ENCODE measurements at places on chromosomes 2 and 18.

- DNase-seq = no peak
These were observed 608.2 kb upstream of the ACVR2A start for GRCh38 chr2:147236601-147237000.

GRCh38 chr2:121245913-121246312 lies 39.1 kb downstream of the TFCP2L1 start:
- DNase-seq = no peak

GRCh38 chr18:35387152-35387571 lies 10.0 kb upstream of the ZNF396 start:
- DNase-seq = peak; percentile 74

- DNase-seq = no peak
These were observed 48.4 kb upstream of the YPEL5 start for GRCh38 chr2:30098266-30099005.

DNA sequence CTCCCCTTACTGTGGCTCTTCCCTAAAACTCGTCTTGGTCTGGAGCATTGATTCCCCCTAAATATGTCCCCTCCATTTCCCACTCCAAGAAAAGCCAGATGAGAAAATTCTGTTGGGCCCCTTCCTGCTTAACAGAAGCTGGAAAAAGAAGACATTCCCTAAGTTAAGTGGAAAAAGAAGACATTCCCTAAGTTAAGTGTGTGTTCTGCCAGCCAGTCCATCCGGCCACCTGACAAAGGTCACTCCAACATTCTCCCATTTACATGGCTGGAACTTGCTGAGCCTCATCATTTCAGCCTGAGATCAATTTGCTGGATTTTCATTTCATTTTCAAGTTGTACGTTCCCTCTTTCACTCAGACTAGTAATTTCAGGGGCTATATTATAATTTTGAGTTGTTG lies 52.0 kb downstream of the LYPD1 start:
- DNase-seq = no peak

DNA sequence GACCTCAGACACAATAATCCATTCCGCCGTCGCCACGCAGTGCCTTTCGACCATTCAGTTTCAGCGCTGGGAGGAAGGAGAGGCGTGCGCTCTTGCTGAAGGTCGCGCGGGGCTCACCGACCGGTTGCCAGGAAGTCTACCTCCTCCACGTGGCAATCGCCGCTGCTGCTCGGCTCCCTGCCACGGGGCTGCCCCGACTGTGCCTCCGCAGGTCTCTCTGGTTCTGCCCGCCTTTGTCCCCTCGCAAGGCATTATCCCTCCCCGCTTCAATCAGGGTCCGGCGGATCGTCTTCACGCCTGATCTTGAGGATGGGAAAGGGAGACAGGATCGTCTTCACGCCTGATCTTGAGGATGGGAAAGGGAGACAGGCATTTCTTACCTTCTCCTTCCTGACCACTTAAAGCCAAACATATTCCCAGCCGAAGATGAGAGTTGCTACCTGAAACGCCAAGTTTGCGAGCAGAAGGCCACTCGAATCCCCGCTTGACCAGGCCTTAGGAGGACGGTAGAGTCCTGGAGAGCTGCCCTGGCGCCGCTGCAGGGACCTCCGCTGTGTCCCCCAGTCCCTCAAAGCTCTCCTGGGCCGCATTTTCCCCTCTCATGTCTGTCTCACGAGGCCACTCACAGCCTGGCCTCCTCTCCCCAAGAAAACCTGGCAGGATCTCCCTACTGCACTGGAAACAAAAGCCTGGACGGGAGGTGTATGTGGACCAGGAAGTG lies 4.3 kb upstream of the GPR45 start:
- DNase-seq = no peak

GRCh38 chr2:201795607-201796477 lies 10.5 kb upstream of the CDK15 start:
- DNase-seq = peak; percentile 45

DNA sequence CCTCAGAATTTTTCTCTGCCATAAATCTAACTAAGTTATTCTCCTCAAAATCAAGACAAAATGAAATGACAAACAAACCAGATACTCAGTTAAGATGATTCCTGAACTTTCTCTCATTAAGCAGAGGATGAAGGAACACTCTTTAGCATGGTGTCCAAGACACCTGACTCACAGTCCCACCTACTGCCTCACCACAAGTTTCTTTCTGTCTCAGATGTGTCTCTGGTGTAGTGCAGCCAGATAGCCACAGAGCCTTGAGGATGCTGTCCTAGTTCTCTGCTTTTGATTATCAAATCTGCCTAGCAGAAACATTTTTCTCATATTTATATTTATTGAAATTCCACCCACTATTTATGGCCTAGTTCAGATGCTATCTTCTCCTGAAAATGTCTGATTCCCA lies 103.6 kb upstream of the TMEM200C start:
- DNase-seq = no peak

DNA sequence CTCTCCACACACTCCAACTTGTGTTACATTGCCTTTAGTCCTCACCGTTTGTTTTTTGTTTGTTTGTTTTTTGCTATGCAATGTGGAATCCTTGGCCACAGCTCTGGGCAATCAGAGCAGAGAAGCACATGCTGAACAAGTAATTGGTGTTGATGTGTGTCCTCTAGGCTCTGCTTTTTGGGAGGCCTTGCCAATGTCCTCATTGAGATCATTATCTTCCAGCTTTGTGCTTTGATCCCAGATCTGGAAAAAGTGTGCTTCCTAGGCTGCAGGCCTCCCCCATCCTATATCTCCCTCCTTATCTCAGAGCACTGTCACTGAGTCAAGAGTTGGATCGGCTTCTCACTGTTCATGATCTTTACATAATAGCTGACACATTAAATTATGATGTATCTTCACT lies 25.9 kb downstream of the OSR1 start:
- DNase-seq = no peak

DNA sequence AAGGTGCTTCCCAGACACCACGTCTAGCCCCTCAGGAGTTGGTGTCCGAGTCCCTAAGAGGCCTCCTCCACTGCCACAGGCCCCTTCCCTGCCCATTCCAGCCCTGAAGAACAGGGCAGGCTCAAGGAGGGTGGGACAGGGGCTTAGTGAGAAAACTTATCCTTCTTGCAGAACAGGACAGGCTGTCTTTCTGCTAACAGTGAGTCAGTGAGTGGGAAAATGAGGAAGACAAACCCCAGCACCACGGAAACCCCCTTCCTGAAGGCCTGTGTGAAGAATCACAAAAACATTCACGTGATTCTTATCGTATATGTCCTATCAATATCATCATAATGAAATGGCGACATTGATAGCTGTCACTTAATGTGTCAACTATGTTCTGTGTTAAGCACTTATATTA lies 9.8 kb downstream of the FZD7 start:
- no peak for DNase-seq

DNA sequence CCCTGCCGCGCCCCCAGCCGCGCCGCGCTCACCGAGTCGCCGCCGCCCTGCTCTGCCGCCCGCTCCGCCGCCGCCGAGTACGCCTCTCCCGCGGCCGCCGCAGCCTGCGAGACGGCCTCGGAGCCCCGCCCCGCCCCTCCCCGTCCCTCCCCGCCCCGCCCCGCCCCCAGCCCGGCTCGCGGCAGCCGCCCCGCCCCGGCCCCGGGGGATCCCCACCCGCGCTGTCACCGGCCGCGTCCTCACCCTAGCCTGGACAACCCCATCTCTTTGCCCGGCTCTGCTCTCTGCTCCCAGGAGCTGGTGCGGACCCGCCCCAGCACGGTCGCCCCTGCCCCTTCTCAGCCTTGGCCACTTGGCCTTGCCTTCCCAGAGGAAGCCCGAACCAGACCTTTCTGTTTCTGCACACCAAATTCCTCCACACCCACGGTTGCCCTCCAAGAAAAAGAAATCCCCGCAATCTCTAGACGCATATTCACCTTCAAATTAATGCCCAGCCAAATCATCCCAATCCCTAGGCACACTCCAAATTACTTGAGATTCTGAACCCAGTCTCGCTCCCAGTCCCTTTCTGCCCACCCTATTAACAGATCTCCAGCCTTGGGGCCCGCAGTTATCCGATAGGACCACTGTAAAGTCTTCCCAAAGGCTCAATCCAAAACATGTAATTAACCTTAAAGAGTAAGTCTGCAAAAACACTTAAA lies at the start of gene CYRIA:
Gene CYRIA (minus strand): TSS at position 87 of the 701 bp plus-strand sequence. CDS start 77,715 bp downstream, outside the sequence.
- no peak for DNase-seq

DNA sequence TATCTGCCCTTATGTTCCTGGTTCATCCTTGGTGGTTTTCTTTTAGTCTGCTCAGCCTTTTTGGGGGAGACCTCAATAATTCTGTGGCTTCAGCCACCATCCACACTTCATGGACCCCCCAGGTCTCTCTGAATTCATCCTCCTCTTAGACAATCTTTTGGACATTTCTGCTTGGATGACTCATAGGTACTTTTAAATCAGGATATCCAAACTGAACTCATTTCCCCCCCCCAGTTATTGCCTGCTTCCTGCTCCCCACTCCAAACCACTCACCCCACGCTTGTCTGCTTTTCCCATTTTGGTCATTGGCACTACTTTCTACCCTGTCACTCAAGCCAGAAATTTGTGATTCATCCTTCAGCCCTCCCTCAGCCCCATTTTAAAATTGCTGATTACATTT lies 78.5 kb downstream of the TANC1 start:
- peak; percentile 93 for DNase-seq

- DNase-seq = no peak
These were observed 77.6 kb downstream of the ASB1 start for GRCh38 chr2:238504181-238504931.

- peak; percentile 61 for DNase-seq
These were observed 318.7 kb downstream of the PDE11A start for GRCh38 chr2:177753682-177754491.

DNA sequence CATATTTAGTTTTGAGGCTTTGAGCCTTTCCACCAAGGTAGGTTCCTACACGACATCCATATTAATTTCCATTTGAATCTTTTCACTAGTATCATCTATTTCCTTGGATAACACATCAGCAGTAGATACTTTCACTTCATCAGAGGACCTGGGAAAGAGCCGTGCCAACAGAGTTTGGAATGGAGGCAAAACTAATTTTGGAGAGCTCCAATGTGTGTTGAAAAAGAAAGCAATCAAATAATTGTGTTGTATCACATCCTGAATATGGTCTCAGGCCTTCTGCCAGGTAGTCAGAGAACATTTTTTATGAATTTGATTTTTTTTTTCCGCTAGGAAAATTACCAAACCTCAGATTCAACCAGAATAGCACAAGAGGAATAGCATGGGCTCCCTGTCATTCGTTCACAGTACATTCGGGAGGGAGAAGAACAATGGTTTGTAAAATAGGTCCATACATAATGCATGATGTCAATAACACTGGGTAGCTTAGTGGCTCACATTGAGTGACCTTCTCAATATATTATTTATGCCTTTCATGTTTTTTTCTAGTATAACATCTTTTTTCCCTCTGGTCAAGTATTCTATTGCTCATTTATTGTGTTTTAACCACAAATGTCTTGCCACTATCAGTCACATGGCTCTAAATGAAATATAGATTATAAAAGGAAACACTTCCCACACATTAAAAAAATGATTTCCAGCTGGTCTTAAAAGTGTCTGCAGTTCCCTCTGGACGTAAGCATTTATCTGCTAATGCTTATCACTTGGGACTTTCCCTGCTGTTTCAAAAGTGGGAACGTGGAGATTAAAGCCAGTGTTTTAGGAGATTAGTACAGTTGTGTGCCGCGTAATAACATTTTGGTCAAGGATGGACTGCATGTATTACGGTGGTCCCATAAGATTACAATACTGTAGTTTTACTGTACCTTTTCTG lies 68.6 kb upstream of the RAPH1 start:
- peak; percentile 75 for DNase-seq

- peak; percentile 13 for DNase-seq
These were observed 489.4 kb downstream of the LRP1B start for GRCh38 chr2:141641462-141641861.

DNA sequence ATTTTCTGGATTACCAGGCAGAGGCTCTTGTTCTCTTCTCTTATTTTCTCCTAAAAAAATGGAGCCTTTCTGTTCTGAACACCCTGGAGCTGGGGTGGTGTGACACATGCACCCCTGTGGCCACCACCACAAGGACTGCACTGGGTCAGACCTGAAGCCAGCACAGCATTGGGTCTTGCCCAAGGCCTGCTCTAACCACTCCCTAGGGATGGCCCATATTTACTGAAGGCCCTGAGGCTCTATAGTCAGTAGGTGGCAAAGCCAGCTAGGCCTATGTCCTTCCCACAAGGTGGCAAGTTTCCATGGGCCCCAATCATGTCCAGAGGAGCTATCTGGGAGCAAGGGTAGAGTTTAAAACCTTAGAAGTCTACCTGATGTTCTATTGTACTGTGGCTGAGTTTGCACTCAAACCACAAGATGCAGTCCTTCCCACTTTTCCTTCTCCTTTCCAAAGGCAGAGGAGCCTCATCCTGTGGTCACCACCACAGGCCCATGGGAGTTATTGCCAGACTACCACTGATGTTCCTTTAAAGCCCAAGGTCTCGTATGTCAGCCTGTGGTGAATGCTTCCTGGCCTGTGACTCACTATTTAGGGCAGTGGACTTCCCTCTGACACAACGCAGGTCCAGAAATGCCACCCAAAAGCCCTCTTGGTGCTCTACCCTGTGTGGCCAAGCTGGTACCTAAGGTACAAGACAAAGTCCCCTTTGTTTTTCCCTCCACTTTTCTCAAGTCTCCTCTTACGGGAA lies 15.0 kb upstream of the FMNL2 start:
- DNase-seq = peak; percentile 31

GRCh38 chr2:9201185-9201891 lies 5.3 kb upstream of the ASAP2 start:
- DNase-seq = peak; percentile 78

DNA sequence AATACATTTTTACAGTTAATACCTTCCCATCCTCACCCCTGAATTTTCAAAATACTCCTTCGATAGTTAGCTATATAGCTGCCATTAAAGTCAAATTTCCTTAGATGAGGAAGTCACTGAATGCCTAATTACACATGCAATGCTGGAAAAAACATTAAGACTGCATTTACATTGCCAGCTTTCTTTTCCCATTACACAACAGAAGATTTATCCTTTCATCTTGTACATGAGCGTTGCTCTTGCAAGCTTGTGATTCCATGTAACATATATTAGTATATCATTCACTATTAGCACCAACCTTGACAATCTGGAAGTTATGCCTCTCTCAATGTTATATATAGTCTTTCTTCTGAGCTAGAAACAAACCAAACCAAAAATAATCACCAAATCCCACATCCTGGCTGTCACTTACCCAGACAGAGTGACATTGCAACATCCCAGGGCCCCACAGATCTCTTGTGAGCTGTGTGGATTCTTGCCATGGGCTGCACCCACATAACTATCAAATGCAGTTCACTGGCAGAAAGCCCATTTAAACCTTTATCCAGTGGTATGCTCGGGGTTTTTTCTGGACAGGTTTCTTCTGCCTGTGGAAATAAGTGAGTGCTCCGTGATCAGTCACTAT lies 79.2 kb upstream of the PAPOLG start:
- DNase-seq = no peak
